ENCODE measurements at places on chromosomes 2 and 18.

DNA sequence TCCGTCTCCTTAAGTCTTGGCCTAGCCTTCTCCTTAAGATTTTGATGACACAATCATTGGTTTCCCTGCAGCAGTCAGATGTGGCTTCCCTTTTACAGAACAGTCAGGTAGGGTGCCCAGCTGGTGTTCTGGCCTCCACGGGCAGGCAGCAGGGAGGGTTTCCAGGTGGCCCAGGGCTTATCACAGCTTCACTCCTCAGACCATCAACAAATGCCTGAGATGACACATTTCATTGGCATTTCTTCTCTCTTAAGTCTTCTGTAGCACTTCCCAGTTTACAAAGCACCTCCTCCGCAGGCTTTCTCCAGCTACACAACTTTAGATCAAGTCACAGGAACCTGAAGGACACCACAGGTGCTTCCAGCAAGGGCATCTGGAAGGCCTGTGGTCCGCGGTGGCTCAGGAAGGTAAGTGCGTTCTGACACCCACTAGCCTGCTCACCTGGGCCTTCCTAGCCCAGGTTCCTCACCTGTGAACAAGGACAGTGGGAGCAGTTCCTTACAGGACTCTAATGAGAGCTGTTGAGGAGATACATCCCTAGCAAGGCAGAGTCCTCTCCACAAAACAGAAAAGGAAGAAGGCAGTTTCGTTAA lies 37.6 kb downstream of the PTPN18 start:
- DNase-seq: no peak

GRCh38 chr2:185813707-185814106 lies 75.1 kb downstream of the FSIP2 start:
- no peak for DNase-seq

GRCh38 chr2:58131191-58132011 lies 84.8 kb downstream of the VRK2 start:
- DNase-seq: no peak

DNA sequence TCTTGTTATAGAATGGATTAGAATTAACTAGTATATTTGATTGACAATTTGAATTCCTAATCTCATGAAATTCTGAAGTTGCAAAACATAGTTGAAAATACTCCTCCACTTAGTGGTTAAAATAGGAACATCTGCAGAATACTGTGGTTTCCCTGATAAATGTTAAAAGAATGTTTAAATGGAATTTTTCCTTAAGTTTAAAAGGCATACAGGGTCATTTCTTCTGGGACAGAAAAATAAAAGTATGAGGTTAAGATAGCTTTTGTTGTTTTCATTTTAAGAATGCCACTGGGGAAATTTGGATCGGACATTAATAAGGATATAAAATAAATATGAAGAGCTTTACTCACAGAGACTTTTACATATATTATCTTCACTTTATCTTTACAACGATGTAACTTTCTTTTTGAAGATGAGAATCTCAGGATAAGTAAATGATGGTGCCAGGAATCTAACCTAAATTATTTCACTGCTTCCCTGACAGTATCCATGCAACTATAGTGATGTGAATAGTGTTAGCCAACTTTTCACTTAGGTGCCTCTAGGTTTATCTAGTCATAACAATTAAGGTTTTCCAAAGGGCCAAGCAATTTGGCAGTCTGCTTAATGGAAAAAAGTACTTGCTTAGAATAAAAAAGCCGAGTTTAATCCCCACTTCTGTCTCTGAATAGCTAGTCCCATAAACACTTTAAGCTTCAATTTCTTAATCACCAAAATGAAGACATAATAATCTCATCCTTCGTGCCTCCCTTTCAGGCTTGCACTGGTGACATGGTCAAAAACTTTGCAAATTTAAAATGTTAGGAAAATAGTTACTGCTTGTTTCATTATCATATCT lies 151.8 kb upstream of the STK17B start:
- DNase-seq: no peak

GRCh38 chr2:177603181-177603580 lies 210.6 kb downstream of the AGPS start:
- no peak for DNase-seq

GRCh38 chr2:2876331-2877221 lies 501.0 kb downstream of the EIPR1 start:
- DNase-seq: no peak

GRCh38 chr18:42087876-42088275 lies 132.8 kb downstream of the PIK3C3 start:
- no peak for DNase-seq

GRCh38 chr2:69911985-69912563 lies 2.8 kb upstream of the MXD1 start:
- DNase-seq: peak; percentile 66

GRCh38 chr2:27572998-27573429 lies 9.8 kb upstream of the ZNF512 start:
- no peak for DNase-seq

DNA sequence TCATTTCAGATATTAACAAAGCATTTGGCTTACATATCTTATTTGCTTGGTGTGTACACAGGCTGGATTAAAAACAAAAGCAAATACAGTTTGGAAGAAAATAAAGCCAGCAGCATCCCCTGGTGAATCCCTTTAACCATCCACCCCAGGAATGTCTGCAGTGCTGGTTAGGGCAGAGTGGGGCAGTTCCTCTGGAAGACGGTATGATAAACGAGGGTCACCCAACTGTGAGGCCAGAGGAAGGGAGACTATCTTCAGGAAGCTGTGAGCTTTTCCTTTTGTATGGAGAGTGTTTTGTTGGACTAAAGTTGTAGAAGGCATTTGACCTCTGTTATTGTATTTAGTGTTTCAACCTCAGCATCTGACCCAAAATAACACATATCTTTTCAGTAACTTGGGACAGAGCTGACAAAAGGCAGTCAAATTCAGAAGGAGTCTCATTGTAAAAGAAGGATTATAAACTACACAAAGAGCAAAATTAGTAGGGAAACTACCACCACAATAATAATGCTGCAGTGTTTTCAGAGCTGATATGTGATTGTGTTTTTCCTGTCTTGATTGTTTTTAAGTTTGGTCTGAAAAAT lies 159.1 kb downstream of the FMNL2 start:
- no peak for DNase-seq

DNA sequence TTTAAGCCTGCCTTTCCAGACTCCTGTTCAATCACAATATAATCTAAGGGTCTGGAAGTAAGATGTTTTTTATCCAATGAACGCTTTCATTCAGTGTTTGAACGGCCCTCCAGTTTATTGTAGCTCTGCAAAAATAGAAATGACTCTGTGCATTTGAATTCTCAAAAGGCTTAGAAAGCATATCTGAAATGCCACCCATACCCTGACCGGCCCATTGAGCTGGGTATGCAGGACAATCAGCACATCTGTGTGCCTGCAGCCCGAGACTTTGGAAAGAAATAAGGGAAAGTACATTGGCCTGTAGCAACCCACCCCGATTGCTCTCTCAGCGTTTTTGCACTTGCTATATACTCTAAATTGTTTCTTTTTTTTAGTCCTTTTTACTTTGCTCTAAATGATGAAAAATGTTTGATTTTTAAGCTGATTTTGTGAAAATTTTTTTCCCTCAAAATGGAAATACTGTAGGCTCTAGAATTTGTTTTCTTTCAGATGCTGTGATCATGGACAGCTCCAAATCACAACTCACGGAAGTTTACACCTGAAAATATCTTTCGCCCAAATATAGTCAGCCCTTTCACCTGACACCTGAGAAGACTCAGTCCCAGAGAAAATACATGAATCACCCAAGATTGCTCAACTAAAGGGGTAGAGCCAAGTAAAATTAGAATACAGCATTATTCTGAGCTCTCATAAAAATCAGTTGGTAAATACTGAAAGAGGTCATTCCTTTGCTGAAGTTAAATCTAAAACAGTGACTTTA lies 194.5 kb upstream of the SIX3 start:
- no peak for DNase-seq

- no peak for DNase-seq
Measured at GRCh38 chr2:102139851-102140250, 2.7 kb upstream of the IL1R1 start.

DNA sequence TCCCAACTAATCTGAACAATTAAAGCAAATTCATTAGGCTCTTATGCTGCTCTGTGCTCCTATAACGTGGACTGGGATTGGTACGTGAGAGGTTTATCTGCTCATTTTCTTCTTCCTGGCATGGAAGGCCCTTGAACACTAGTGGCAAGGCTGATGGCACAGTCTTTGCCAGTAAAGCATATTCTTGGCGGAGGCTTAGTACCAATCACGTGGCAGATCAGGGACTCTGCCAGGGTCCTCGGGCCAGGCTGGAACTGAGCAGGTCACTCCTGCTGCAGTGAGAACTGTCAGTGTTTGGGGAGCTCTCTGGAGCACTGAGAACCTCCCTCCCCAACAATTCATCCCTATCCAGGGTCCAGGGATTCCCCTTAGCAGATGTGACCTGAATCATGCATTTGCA lies 3.7 kb upstream of the ALPK2 start:
- DNase-seq: no peak

DNA sequence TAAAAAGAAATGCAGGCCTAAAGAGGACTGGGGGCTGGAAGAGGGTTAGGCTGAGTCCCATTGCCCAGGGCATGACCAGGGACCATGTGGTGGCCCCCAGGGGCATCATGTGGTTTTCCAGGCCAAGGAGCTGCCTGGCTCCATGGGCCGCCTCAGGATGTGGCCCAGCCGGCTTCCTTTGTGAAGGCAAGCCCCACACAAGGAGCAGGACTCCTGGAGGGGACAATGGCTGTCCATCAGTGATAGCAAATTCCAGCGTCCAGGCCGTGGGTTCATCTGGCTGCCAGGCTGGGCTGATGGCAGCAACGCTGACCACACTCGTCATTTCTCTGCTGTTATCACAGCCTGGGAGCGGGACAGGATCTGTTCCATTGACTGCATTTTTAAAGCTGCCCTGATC lies 82.5 kb downstream of the GBX2 start:
- DNase-seq: no peak

DNA sequence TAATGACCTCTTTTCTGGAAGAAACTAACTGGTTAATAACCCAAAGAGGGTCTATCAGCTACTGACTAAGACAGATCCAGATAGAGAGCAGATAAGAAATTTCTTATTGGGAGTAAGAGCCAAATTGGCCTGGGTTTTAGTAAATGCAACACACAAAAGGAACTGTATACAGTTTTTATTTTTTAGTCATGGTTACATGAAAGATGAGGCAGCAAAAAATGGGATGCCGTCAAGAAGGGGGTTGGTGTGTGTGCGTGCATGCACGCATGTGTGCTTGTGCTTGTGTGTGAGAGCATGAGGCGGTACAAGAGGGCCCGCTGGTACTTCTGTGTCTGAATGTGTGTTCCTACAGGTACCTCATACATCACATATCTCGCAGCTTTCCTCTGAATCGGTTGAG lies 466.2 kb upstream of the HNRNPA3 start:
- no peak for DNase-seq

GRCh38 chr2:5538772-5539171 lies 153.4 kb upstream of the SOX11 start:
- no peak for DNase-seq

DNA sequence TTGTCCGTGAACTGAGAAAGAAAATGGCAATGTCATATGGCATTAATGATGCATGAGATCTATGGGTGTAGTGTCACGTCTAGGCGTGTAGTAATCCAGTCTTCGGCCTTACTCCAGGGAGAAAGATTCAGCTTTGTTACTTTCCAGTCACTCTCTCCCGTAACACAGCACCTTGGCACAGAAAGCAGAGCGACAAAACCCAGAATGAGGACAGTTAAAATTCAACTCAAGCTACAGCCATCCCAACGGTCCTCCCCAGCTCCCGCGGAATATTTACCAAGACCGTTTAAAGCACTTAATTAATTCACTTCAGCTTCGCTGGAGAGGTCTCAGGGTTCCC lies 797 bp upstream of the CRIM1 start:
- DNase-seq: no peak

- DNase-seq: no peak
Measured at GRCh38 chr18:32770666-32771168, 2.1 kb downstream of the KLHL14 start.

DNA sequence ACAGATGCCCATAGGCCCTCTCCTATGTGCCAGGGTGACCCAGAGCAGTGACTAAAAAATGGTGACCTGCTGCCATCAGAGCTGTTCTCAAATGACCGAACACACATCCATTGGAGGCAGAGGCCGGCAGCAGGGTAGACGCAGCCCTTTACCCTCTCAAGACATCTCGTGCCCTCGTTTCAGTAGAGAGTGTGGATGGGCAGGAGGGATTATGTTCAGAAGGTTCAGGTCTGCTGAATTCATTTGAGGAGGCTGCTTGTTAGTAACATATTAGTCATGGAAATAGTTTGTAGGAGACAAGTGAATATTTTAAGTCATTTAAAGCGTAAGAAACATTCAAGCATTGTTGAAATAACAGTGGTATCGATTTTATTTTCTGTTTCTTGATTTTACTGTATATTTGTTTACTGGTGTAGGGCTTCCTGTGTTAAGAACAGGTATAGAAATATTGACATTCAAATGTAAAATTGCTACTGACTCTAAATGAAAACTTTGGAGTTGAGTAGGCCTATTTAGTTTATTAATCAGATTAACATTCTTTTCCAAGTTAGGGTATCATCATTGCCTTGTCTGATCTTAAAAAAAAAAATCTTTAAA lies 82.6 kb downstream of the ZNF532 start:
- DNase-seq: no peak

GRCh38 chr2:177235855-177236437 lies 23.4 kb downstream of the HNRNPA3 start:
- no peak for DNase-seq

GRCh38 chr2:232420463-232421188 lies 14.0 kb downstream of the ALPG start:
- DNase-seq: peak; percentile 49

All from NCI-H1436 (cell line).